ENCODE measurements at places on chromosomes 4 and X. TPM values are rescaled to one million over a fixed set of nuclear protein-coding genes. Genes with fewer than 3 reads are reported as not detected.
A peak's percentile ranks its signal among the peaks of the same experiment; 100 is the strongest.

- DNase-seq: peak; percentile 57
Observed at GRCh38 chrX:46587158-46587557, 13.6 kb downstream of the CHST7 start.

GRCh38 chr4:7673121-7673520, 238.4 kb upstream of the PSAPL1 start:
- no peak for DNase-seq

DNA sequence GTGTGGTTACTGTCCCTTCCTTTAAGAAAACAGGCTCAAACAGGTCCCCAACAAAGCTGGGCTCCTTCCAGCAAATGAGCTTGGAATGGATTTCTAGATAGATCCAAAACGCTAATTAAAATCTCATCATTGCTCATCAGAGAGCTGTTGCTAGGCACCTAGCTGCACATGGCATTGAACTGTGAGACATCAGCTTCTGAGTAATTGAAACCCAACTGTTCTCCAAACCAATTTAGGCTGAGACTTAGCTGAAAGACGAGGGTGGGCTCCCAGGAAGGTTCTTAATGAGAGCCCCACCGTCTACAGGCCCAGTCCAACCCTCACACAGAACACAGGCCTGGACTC, 59.1 kb downstream of the FAM184B start:
- no peak for DNase-seq

DNA sequence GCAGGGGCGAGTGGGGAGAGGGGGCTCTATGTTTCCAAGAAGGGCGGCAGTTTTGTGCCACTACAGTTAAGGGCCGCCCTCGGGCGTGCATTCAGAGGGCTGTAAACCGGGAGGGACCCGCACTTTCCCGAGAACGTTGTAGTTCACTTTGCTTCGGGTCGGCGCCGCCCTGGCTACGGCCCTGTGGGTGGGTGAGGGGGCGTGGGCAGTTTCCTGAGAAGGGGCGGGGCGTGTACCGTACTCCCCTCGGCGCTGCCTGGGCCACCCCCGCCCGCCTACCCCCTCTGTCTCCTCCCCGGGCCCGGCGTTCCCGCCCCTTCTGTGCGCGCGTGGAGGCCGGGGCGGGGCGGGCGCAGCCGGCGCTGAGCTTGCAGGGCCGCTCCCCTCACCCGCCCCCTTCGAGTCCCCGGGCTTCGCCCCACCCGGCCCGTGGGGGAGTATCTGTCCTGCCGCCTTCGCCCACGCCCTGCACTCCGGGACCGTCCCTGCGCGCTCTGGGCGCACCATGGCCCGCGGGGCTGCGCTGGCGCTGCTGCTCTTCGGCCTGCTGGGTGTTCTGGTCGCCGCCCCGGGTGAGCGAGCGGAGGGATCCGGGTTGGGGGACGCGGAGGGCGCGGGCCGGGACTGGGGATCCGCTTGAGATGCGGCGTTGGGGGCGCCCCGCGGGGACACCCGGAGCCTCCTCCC, at the start of gene CD99:
Gene CD99 (plus strand): TSS at position 440 of the 687 bp plus-strand sequence. CDS start 66 bp downstream, at position 506.
- peak; percentile 82 for DNase-seq

GRCh38 chr4:82138374-82138773, 235.4 kb downstream of the HNRNPD start:
- no peak for DNase-seq

- peak; percentile 99 for DNase-seq
Observed at GRCh38 chr4:53688186-53688790, 97.0 kb upstream of the LNX1 start.

GRCh38 chr4:30511751-30512150, 208.4 kb upstream of the PCDH7 start:
- DNase-seq: no peak

DNA sequence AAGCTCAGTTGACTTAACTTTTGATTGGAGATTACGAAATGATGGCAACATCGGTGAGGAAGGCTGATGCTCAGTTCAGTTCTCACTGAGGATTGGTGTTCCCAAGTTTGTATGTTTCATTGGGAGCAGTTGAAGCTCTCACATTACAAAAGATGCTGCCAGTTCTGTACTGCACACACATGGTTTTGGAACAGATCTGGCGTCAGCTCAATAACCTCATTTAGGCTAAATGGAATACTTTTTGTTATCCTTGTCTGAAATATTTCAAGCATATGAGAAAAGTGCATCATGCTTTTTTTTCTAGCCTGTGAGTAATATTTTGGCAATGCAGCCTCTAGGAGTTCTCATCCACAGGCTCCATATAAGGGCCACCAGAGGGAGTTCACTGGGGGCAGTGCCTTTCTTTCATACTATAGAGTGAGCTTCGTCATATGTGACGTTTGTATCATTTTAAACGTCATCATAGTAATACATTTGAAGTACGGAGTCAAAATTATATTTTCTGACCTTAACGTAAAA, 4.1 kb downstream of the ENPEP start:
- peak; percentile 99 for DNase-seq

GRCh38 chr4:55123791-55124190, 1.6 kb downstream of the KDR start:
- no peak for DNase-seq

DNA sequence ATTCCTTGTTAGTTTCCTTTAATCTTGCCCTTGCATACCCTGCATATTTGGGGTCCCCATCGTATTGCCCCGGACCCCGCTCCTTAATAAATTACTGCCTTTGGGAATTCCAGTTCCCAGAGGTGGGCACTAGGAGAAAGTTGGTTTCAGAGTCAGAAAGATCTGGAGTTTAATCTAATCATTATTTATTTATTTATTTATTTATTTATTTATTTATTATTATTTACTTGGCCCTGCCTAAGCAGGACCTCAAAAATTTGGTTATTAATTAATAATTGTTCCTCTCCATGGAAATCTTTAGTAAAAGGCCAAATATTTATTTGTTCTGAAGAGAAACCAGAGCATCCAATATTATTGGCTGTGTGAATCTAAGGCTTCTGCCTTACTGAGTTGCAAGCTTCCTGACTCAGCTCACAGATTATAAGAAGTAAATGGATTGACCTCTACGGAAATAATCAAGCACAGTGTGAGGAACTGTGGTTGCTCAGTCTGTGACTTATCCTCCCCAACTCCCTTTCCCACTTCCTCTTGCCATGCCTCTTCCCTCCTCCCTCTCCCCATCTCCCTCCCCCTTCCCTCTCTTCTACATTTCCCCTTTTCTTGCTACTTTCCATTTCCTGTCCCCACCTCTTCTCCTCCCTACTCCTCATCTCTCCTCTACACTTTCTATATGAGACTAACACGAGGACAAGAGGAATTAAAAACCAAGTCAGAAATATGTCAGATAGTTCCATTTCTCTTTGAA, 61.5 kb upstream of the AP1S2 start:
- DNase-seq: no peak

- peak; percentile 57 for DNase-seq
Observed at GRCh38 chr4:74423104-74423503, 21.8 kb upstream of the AREG start.

DNA sequence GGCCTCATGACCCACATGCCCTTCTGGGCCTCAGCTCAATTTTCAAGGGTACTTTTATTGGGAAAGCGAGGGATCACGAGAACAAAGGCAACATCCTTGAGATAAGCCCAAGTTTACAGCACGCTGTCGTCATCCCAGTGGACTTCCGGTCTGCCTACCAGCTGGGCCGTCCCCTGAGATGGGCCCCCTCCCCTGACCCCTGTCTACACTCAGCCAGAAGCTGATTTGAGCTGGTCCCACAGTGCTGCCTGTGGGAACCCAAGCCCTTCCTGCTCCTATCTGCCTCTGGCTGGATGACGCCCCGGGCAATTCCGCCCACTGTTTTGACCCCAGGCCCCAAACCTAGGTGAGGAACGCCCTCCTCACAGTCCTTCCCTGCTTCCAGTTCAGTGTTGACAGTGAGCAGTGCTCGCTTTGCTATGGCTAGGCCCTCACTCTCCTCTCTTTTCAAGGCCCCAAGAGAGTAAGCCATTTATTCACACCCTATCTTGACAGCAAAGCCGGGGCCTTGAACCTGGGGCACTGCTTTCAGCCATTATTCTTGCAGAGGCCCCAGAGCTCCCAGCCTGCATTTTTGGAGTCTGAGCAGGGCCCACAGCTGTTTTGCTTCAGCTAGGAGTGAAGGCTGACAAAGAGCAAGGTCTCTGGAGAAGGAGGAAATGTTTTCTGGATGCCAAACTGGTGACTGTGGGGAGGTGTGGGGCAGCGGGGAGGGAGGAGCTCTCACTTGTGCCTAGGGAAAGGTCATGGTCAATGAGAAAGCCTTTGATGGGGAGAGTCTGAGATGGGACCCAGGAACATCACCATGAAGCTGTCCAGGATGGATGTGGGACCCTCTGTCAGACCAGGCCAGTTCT, 164.6 kb upstream of the BCOR start:
- peak; percentile 75 for DNase-seq

DNA sequence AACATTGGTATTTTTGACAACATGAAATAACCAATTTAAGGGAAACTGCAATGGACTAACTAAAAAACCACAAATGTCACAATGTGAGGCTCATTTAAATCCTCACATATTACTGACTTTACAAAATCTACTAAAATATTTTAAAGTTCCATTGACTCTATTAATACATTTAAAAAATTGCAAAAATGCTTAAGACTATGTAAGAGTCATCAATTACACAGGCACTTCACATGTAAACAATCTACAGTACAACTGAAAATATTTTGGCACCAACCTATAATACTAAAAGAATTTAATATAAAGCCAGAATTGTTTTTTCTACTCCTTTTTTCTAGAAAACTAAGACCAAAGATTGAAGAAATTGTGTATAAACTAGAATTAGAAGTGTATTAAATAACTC, 76.8 kb upstream of the RBMXL3 start:
- peak; percentile 11 for DNase-seq

DNA sequence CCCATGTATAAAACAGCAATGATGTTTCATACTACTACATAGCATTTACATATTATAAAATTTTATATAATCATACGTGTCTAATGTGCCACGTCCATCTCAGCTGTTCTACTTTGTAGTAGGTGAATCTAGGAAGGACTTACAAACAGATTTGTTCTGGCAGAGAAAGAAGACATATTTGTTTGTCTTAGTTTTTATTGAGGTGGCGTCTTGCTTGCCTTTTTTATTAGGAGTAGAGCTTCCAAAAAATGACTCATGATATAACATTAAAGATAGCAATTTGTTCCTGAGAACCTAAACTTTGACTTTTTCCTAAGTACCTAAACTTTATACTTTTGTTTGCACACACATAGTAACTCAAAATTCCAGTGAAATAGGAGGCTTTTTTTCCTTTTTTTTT, 64.6 kb downstream of the CLDN22 start:
- DNase-seq: no peak

DNA sequence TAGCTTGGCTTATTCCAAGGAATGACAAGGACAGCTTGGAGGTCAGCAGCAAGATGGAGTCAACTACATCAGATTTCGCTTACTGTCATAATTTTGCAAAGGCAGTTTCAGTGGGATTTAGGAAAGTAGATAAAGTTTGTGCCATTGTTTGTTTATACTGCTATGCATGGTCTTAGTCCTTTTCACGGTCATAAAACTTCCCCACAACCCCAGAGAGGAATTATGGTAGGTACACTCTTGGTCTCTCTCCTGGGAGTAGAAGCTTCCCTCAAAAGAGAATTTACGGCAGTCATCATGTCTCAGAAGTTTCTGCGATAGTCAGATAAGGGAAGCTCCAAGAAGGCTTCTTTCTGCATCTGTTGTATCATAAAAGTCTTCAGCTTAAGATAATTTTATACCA, 27.9 kb upstream of the HERC6 start:
- no peak for DNase-seq

The BRS3 gene
- total RNA-seq: not detected

The IRS4 gene
- not detected for total RNA-seq

The BLTP1 gene
- 132 TPM for total RNA-seq

The SOWAHB gene
- not detected for total RNA-seq

The HSD17B13 gene
- total RNA-seq: not detected

The GAGE12J gene
- total RNA-seq: not detected

The GRID2 gene
- total RNA-seq: 0.63 TPM

The QRFPR gene
- total RNA-seq: not detected

The ATP2B3 gene
- total RNA-seq: not detected

The TRIM61 gene
- 2.5 TPM for total RNA-seq

The AWAT2 gene
- under 0.01 TPM for total RNA-seq

The AFF2 gene
- total RNA-seq: 6.6 TPM

Data from fibroblast of the aortic adventitia (primary cell).